ENCODE measurements at places on chromosomes 6 and 20.

DNA sequence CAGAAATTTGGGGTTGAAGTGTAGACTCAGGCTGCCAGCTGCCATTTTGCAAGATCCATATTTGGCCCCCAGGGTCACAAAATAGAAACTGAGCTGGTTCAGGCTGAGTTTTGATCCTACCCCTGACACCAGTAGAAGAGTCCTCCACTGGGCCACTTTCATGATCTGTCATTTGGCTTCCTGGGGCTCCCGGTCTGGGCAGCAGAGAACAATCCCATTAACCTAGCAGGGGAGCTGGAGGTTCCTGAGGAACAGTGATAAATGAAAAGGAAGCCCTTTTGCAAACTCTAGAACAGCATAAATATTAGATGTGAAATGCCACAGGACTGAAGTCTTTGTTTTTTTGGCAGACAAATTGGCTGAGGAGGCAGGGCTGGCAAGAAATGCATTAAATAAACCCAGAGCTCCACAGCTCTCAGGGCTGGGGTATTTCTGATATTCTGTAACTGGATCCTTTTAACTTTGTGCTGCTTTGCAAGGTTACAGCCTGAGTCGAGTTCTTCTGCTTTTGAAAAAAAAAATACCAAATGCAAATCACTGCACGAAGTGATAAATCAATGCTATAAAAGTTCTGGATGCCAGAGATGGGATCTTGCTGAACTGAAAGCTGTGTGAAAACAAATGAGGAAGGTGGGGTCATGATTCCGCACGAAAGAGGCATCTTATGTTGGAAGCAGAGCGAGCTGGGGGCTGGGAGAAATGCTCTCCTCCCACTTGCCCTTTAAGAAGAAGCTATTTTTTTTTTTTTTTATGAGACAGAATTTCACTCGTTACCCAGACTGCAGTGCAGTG lies 64.4 kb downstream of the SULF2 start:
- no peak for DNase-seq

- DNase-seq, result no peak
Measured at GRCh38 chr6:39836606-39837005, 44.4 kb downstream of the DAAM2 start.

- DNase-seq, result no peak
Measured at GRCh38 chr6:168100011-168100802, 21.2 kb upstream of the FRMD1 start.

DNA sequence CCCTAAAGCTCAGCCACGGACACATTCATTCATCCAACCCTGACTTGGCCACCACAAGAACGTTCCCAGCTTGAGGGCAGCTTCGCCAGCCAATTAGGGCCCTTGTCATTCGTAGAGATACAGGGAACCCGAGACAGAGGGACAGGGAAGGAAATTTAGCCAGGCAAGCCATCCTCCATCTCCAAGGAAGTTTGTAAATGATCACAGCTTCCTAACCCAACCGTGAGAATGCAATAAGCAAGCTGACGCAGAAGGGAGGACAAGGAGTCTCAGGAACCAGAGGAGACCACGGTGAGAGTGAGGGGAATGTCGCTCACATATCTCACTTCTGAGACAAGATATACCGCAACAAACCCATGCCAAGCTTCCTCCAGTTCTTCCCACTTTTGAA lies 1.4 kb downstream of the TRAM2 start:
- DNase-seq, result no peak

- no peak for DNase-seq
Measured at GRCh38 chr6:124977067-124977908, 15.1 kb downstream of the RNF217 start.

DNA sequence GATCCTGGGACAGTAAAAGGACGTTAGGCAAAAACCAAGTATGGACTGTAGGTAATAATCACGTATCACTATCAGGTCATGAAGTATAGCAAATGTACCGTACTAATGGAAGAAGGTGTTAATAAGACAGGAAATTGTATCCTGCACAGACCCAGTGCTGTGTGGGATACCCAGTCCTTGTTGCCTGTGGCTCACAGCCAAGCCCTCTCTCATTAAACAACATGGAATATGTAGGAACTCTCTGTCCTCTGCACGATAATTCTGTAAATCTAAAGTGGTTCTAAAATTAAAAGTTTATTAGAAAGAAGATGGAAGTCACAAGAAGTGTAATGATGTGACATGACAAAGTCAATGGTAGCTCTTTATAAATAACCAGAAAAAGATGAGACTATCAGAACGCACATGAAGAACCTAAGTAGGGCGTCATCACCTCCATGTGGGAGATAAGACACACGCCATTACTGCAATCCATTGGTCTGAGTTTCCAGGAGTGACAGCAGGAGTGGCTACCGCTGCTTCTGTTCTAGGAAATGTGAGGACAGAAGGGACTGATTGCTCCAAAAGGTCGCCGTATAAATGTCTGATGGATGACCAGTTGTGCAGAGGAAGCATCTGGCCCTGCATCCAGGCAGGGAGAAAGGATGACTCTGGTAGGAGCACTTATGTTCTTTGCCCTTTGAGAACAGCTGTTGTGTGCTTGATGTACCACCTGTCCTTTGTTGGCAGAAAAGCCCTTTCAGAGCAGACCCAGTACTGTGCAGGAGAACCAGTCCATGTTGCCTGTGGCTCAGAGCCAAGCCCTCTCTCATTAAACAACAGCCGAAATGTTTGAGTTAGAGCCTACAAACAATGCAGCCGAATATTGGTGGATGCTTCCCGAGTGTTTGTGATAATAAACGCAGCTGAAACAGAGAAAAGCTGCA lies 125.6 kb downstream of the FIG4 start:
- no peak for DNase-seq

DNA sequence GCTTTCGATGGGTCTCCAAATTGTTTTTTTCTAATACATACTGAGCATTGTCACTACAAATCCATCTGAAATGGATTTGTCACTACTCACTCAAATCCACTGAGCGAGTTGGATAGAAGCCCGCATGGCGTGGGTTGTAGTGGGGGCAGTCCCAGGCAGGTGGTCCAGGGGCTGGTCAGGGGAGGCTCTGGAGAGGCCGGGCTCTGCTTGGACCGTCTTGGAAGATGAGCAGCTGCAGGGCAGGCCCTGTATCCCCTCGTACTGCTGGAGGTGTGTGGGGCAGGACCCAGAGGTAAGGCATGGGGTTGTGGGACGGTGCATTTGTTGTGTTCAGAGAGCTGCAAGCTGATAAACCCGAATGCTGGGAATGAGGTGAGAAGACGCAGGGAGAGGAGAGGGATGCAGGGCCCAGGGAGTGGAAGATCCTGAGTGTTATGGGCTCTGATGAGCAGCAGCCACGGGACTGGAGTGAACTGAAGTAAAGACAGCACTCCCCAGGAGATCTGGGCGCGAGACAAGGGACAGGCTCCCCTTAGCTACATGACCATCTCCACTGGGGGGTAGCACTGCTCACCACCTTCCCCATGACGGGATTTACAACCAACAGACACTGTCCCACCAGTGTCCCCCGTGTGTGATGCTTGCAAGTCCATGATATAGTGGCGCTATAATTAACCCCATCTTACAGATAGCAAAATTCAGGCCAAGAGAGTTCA lies 45.9 kb downstream of the PSMG4 start:
- DNase-seq, result no peak

GRCh38 chr6:96330884-96331283 lies 190.7 kb upstream of the UFL1 start:
- no peak for DNase-seq

- DNase-seq, result no peak
Measured at GRCh38 chr20:59765599-59766177, 161.3 kb downstream of the PHACTR3 start.

DNA sequence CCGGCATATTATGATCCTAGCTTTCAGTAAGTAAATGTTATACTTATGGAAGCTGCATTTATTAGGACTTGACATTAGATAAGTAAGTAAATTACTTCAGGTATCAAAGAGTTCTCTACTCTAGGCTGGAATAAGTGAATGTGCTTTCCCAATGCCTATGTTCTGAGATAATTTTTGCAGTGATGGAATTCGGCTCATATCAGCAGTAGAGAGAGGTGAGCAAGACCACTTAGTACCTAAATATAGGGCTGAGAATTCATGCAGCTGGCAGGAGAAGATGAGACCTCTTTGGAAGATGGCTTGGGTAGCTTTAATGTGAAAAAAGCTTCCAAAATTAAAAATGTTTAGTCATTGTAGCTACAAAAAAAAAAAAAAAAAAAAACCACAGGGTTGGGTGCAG lies 13.3 kb upstream of the BEND3 start:
- no peak for DNase-seq

DNA sequence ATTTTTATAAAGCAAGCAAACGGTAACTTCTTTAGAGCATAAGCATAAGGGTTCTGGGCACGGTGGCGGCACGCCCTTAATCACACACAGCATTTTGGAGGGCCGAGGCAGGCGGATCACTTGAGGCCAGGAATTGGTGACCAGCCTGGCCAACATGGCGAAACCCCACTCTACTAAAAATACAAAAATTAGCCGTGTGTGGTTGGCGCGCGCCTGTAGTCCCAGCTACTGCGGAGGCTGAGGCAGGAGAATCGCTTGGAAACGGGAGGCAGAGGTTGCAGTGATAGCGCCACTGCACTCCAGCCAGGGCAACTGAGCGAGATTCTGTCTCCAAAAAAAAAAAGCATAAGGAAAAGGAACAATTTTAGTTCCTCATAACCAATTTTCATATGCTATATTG lies 2.6 kb downstream of the SENP6 start:
- DNase-seq, result no peak

DNA sequence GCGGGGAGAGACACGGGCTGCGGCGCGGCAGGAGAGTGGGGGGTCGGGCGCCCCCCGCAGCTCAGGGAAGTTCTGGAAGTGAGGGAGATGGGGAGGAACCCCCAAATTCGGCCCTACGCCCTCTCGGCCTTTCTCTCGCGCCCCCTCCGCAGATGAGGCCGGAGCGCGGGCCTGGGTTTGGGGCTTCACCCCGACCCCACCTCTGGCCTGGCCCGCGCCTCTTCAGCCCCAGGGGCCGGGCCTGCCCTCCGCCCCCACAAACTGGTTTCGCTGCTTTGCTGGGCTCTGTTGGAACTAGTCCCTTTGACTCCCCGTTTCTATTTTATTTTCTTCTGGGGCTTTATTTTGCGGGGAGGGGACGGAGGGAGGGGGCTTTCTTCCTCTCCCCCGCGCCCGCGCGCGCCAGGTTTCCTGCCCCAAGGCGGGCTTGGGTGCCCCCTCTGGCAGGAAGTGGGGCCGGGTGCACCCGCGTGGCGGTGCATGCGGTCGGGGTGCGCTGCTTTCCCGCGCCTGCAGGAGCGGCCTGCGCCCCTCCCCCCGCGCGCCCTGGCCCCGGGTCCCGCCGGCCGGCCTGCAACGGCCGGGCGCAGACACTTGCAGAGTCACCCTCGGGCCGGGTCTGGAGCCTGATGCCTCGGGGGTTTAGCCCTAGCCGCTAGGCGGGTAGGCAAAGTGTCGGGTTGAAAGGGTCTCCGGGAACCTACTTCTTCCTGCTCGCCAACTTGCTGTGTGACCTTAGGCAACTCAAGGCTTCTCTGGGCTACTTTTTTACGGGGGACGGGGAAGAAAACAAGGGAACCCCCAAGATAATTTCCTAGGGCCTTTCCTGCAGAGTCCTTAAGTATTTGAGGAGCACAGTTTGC lies 1.3 kb downstream of the HMGA1 start:
- DNase-seq, result no peak

Measured in HS-5 (cell line).